LoVo (cell line): ENCODE measurements at places on chromosomes 13 and 19.

DNA sequence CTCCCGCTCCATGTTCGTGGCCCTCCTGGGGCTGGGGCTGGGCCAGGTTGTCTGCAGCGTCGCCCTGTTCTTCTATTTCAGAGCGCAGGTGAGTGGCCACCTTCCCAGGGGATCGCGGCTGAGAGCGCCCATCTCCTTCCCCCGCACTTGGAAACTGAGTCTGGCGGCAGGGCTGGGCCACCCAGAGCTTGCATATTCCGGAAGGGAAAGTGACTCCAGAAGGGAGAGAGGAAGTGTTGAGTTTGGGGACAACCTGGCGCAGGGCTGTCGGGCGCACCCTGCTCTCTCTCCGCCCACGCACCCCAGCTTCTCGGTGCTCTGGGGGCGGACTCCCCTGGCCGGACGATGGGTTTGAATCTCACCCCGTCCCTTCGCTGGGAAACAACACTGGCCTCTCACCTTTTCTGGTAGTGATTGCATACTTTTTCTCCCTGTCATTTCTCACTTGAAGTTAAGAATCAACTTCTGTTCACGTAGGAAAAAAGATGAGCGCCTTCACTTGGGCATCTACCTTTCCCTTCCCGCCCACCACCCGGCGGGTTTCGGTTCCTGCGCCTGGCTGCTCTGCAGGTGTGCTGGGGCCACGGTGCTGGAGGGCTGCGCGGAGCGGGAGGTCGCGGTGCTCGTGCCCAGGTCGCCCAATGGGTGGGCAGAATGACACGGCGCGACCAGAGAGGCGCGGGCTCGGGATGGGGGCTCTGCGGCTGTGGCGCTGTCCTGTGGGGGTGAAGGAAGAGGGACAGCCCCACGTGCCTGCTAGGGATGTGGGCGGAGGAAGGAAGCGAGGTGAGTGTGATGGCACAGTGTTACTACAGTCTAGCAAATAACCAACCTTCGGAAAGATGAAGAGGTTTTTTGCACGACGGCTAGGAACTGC, 721 bp downstream of the TNFSF11 start:
- no peak for DNase-seq

DNA sequence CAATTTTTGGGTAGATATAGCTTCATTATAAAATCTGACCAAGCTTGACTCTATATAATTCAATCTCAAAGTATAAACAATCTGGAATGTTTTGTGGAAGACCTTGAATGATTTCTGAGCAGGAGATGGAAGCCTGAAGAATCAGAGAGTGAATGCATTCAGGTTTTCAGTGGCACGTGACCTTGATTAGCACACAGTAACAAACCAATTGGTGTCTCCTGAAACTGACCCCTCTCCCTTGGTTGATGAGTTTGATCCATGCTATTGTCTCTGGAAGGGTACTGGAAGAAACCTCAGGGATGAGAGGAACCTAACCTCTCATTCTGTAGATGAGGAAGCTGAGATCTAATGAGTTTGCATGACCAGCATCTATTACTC, 39.6 kb downstream of the PCDH8 start:
- DNase-seq: no peak

- no peak for DNase-seq
These were observed 26.6 kb upstream of the GSX1 start for GRCh38 chr13:27765650-27766049.

- peak; percentile 79 for DNase-seq
These were observed at the start of gene STK24 for GRCh38 chr13:98576963-98577835. Gene STK24, minus strand, starts transcription at chr13:98577107. Its CDS starts 321 bp downstream, at chr13:98576786.

- no peak for DNase-seq
These were observed 83.5 kb upstream of the FNDC3A start for GRCh38 chr13:48892053-48892687.

DNA sequence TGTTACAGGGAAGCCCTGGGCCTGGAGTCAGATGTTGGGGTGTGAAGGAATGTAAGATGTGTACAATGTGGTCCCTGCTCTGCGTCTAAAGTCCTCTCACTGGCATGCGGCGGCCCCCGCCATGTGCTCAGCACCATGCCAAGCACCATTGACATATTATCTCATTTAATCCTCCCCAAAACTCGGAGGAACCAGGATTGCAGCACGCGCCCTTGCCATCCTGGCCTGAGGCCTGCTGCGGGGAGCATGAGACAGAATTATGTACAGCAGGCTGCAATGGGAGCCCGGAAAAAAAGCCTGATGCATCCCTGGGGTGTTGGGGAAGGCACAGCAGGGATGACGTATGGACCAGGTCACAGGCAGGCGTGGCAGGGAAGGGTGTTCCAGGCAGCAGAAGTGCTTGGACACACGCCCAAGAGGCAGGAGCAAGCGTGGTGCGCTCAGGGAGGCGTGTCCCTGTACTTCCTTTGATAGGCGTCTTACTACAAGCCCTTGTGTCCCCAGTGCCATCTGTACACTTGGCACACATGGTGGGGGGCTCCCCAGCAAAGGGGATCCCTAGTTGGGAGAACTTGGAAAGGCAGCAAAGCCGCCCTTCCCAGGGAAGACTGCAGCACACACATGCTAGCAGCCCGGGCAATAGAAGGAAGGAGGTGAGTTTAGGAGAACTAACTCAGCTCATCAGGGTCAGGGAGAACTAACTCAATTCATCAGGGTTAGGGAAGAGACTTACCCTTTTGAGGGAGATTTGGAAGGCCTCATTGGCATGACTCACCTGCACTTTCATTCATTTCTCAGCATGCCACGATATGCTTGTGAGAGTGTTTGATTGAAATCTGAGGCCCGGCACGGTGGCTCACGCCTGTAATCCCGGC, 3.4 kb downstream of the EVI5L start:
- peak; percentile 64 for DNase-seq

DNA sequence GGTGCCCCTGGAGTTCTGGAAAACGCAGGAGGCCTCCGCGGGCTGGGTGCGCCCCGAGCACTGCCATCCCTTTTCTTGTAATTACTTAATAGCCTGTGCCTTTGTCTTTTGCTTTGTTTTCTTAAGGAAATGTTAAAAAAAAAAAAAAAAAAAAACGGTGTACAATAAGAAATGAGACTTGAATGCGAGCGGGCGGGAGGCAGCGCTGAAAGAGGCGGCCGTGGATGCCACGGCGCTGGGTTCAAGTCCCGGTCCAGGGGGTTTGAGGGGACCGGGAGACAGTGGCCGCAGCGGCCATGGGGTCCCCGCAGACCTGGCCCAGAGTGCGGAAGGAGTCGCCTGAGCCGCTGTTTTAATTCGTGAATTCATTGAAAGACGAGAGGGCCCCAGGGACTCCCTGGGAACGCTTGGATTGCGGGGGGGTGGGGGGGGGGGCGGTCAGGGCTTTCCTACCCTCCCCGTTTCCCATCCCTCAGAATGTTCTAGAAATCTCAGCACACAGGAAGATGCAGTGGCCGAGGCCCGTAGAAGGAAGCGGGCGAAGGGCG, 349.2 kb upstream of the ARGLU1 start:
- DNase-seq: no peak

DNA sequence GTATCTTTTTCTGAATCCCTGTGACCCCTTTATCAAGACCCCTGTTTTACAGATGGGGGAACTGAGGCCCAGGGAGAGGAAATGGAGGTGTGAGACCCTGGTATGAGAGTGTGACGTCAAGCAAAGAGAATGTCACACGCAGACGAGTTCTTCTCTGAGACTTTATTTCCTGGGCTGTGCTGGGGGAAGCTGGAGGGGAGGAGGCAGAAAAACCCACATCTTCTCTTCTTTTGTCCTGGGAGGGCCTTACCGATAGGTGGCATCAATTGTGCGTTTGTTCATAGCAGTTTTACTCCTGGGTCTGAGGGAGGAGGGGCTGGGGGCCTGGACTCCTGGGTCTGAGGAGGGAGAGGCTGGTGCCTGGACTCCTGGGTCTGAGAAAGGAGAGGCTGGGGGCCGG, 4.9 kb upstream of the KLK15 start:
- no peak for DNase-seq

DNA sequence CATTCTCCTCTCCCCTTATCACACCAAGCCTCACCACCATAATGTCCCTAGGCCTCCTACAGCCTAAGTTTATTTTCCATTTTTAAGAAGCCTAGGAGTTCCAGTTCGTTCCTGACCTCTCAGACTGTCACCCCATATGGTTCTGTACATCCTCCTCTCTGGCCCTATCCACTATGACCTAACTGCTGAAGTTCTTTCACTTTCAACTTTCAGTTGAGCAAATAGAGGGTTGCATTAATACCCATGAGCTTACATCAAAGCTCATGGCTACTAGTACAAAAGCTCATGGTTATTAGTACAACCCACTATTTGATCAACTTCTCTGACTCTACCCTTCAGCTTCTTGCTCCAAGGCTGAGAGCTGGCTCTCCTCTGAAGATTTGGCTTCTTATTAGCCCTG, 72.9 kb downstream of the FGF14 start:
- DNase-seq: no peak

- no peak for DNase-seq
These were observed 78.5 kb upstream of the PCDH8 start for GRCh38 chr13:52926971-52927370.

GRCh38 chr19:2556221-2557092, 80.5 kb downstream of the GADD45B start:
- no peak for DNase-seq

- DNase-seq: no peak
These were observed 194.1 kb downstream of the USP12 start for GRCh38 chr13:26977541-26977940.

DNA sequence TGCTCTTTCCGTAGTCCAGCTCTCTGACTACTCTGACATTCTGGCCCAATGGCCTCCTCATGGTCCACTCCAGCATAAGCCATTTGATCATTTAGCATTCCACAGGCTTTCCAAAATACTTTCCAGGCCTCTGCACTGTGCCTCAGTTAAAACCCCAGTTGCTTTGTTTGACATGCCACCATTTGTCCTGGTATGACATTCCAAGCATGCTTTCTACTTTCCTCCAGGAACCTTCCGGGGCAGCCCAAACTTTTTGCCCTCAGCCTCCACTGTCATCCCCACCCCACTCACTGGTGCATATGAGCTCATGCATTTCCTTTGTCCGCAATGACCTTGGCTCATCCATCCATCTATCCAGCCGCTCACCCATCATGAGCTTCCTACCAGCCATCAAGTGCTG, 41.8 kb upstream of the WASF3 start:
- DNase-seq: no peak

DNA sequence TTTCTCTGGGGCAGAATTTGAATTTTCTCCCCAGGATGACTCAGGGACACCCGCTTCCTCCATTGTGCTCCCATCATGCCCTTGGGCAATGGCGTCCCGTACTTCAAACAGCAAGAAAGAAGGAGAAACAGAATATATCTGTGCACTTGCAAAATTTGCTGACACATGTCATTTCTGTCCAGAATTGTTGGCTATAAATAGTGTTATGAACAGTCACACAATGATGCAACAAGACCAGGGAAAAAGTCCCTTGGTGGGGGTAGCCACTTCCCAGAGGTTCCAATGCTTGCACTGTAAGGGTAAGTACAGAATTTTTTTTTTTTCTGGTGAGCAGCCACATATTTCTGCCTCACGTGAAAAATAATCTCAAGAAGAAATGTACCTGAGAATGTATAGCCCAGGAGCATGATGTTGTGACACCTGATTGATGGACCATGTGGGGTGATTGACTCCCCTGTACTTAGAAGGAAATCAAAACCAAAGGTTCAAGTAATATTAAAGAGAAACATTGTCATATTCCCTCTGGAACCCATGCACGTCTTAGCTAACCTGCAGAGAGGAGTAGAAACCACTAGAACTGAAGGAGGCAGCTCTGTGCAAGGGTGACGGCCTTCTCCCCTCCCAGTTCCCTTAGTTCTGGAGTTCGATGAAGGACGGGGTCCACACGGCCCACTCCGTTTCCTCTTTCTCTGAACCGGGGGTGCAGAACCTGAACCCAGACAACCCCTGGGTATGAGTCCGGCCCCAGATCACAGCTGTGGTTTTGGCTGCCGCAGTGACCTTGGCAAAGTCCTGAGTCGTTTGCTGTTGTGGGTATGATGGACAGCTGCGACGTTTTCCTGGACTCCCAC, 9.3 kb upstream of the LAIR1 start:
- no peak for DNase-seq

DNA sequence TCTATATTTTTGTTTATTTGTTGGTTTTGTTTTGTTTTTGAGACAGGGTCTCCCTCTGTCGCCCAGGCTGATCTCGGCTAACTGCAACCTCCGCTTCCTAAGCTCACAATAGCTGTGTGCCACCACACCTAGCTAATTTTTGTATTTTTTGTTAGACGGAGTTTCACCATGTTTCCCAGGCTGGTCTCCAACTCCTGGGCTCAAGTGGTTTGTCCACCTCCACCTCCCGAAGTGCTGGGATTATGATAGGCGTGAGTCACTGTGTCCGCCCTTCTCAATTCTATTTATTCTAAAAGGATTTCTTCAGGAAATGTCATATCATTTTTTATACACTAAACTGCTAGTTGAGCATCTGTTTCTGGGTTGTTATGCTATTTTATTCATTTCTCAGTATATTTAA, 1206.0 kb downstream of the OLFM4 start:
- DNase-seq: no peak

GRCh38 chr13:88656751-88657150, 985.6 kb downstream of the SLITRK5 start:
- DNase-seq: peak; percentile 52

DNA sequence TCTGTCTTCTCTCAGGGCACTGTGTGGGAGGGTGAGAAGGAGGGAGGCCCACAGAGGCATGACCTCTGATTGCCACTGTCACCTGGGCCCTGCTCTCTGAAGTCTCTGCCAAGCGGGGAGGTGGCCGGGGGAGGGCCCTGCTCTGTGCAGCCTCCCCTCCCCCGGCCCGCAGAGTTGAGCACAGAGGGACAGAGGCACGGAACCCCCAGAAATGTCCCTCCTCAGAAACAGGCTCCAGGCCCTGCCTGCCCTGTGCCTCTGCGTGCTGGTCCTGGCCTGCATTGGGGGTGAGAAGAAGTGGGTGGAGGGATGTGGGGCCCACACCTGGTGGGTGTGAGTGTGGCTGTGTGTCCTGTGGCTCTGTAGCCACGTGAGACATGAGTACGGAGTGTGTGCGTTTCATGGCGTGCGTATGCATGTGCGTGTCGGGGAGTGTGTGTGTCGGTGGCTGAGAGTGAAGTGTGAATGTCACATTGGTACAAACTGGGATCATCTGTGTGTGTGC, at the start of gene APOC4:
Gene APOC4, plus strand, starts transcription at position 171 of the 505 bp plus-strand sequence. Its CDS starts 41 bp downstream, at position 212.
- DNase-seq: no peak
